Cardiac muscle cell (in vitro differentiated cells and primary cell): ENCODE measurements at places on chromosomes 11 and 22. TPM values are rescaled to one million over a fixed set of nuclear protein-coding genes. Genes with fewer than 3 reads are reported as not detected.
A peak's percentile ranks its signal among the peaks of the same experiment; 100 is the strongest.

The SCGB1C1 gene
- not detected in 2 replicates for total RNA-seq

The OSM gene
- not detected in 2 replicates for total RNA-seq

The TYR gene
- not detected in 2 replicates for total RNA-seq

The FREY1 gene
- total RNA-seq, result 2.1 and 2.7 TPM in 2 replicates

The TRIM6 gene
- total RNA-seq, result 5.5 and 11.4 TPM in 2 replicates

The CARNS1 gene
- 1.4 and 1.6 TPM in 2 replicates for total RNA-seq

The C11orf16 gene
- total RNA-seq, result not detected in 2 replicates

The RAC2 gene
- 1.8 and 2.0 TPM in 2 replicates for total RNA-seq

The UPK3A gene
- 0.21 TPM in 1 of 2 replicates, not detected in the other for total RNA-seq

The BRSK2 gene
- total RNA-seq, result 0.69 and 3.0 TPM in 2 replicates

The TRPC6 gene
- total RNA-seq, result 0.07 TPM in 1 of 2 replicates, not detected in the other

- H3K36me3 ChIP-seq, result no peaks in the 10 kb centered on the region
- no peak for DNase-seq
- no peak overlapping the region for H3K27ac ChIP-seq
Observed at GRCh38 chr11:44568331-44568657, 2.8 kb downstream of the CD82 start.

DNA sequence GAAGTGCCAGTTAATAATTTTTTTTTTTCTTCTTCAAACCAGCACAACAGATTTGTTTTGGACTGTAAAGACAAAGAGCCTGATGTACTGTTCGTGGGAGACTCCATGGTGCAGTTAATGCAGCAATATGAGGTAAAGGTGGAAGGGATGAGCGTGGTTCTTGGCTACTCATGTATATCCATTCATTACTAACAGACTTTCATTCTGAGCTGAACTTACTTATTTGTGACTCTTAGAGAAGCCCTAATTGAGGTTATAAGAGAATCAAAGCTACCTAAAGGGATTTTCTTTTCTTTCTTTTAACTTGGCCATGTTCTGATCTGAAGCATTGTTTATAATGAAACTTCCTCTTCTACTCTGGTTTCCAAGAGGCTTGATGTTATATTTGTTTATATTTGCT, 15.8 kb downstream of the PAFAH1B2 start:
- no peak overlapping the region for H3K4me3 ChIP-seq
- no peak for DNase-seq
- no peaks in the 10 kb centered on the region for H3K27me3 ChIP-seq
- no peak overlapping the region for H3K27ac ChIP-seq
- peaks cover 36% of the 10 kb centered on the region for H3K36me3 ChIP-seq

GRCh38 chr11:46914910-46915309, 3.4 kb downstream of the LRP4 start:
- H3K4me1 ChIP-seq, result peaks cover 47% of the 10 kb centered on the region
- no peak for DNase-seq
- H3K36me3 ChIP-seq, result no peaks in the 10 kb centered on the region
- peak overlapping the region; percentile 82 for H3K27ac ChIP-seq
- H3K27me3 ChIP-seq, result no peaks in the 10 kb centered on the region
- no peak overlapping the region for H3K4me3 ChIP-seq

- no peaks in the 10 kb centered on the region for H3K4me1 ChIP-seq
- H3K36me3 ChIP-seq, result no peaks in the 10 kb centered on the region
- H3K27ac ChIP-seq, result no peak overlapping the region
- no peak overlapping the region for H3K4me3 ChIP-seq
- no peak for DNase-seq
Observed at GRCh38 chr22:33771136-33771535, 149.1 kb downstream of the LARGE1 start.

- H3K36me3 ChIP-seq, result no peaks in the 10 kb centered on the region
- H3K27me3 ChIP-seq, result no peaks in the 10 kb centered on the region
- no peak overlapping the region for H3K27ac ChIP-seq
- H3K4me3 ChIP-seq, result no peak overlapping the region
- peak; percentile 71 for DNase-seq
Observed at GRCh38 chr11:75365711-75366181, 14.3 kb upstream of the ARRB1 start.

DNA sequence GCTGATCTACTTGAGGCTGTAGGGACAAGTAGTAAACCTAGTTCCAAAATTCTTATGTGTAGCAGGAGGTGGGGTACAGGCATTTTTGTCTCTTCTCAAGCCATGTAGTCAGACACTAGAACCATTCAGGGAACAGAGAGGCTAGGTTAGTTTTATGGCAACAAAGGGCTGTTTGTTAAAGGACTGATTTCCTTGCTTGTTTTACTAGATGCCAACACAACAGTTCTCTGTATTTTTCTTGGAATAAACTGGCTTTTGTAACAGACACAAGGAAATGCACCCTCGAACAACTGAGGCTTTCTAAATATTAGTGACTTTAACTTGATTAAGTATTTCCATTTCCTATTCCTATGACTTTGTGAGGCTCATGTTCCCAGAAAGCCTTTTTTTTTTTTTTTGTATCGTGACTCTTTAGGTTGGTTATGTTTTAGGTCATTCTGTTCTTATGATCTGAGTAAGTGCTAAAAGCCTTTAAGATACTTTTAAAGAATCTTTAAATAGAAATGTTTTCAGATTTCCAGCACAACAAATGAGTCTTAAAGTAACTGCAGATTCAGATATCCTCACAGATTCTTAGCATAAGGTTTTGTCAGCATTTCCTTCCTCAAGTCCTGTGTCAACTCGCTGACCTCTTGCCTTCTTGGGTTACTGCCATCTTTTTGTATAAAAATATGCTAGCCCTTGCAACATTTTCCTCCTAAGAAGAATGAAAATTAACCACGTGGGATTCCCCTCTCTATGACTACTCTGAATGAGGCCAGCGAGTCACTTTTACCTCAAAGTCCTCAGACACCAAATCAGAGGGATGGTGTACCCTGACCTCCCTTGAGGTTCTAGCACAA, 92.5 kb downstream of the CCDC83 start:
- no peak for DNase-seq
- H3K4me3 ChIP-seq, result no peak overlapping the region
- no peak overlapping the region for H3K27ac ChIP-seq
- no peaks in the 10 kb centered on the region for H3K36me3 ChIP-seq
- H3K4me1 ChIP-seq, result no peaks in the 10 kb centered on the region

DNA sequence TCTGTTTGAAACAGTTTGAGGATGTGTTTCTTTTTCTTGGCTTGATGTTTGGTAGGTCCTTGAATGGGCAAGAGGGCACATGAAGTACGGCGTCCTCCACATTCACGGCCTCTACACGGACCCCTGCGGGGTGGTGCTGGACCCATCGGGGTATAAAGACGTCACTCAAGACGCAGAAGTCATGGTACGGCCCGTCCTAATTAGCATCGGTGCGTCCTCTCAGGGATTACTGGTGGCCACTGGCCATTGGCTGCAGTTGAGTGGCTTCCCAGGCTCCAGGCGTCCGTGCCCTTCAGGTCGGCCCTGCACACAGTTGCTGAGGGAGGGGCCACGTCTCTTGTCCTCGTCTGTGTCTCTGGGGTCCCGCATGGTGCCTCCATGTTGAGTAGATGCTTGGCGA, 20.8 kb downstream of the FAM118A start:
- no peaks in the 10 kb centered on the region for H3K27me3 ChIP-seq
- no peak for DNase-seq
- no peak overlapping the region for H3K27ac ChIP-seq

DNA sequence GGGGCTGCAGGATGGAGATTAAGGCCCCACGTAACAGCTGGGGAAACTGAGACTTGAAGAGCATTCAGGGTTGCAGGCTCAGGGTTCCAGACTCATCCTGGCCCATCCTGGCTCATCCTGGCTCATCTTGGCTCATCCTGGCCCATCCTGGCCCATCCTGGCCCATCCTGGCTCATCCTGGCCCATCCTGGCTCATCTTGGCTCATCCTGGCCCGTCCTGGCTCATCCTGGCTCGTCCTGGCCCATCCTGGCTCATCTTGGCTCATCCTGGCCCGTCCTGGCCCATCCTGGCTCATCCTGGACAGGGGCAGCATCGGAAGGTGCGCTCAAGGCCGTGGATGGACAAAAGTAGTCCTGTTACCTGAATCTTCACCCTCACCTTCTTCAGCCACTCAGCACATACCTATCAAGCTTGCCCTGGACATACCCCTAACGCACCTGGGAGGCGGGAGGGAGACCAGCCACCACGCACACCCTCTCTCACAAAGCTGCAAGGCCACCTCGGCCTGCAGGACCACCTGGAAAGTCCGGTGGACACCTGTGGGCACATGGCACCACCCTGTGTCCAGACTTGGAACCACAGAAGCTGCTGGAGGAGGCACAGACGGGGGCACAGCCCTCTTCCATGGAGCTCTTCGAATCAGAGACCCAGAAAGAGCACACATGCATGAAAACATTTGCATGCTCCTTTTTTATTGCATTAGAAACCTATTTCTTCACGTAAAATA, 20.3 kb upstream of the NLRP6 start:
- peaks cover 5% of the 10 kb centered on the region for H3K4me1 ChIP-seq
- peaks cover 2% of the 10 kb centered on the region for H3K36me3 ChIP-seq
- no peak overlapping the region for H3K27ac ChIP-seq

GRCh38 chr22:32911503-32911902, 110.0 kb downstream of the TIMP3 start:
- no peak overlapping the region for H3K4me3 ChIP-seq
- H3K4me1 ChIP-seq, result no peaks in the 10 kb centered on the region
- DNase-seq, result peak; percentile 43
- no peaks in the 10 kb centered on the region for H3K27me3 ChIP-seq

- no peak overlapping the region for H3K4me3 ChIP-seq
- no peak for DNase-seq
- H3K36me3 ChIP-seq, result no peaks in the 10 kb centered on the region
- no peaks in the 10 kb centered on the region for H3K4me1 ChIP-seq
- H3K27ac ChIP-seq, result no peak overlapping the region
Observed at GRCh38 chr22:17229991-17230630, 10.9 kb upstream of the ADA2 start.

DNA sequence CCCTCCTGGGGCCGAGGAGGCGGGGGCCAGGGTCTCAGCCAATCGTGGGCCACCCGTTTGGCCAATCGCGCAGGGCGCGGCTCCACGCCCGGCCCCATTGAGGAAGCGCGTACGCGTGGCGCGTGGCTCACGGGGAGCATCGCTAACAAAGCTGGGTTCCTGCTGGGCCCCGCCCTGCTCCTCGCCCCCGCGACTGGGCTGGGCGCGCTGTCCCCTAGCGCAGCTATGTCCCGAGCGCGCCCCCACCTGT, 614 bp upstream of the ASCL2 start:
- peaks cover 96% of the 10 kb centered on the region for H3K27me3 ChIP-seq
- no peak overlapping the region for H3K4me3 ChIP-seq

DNA sequence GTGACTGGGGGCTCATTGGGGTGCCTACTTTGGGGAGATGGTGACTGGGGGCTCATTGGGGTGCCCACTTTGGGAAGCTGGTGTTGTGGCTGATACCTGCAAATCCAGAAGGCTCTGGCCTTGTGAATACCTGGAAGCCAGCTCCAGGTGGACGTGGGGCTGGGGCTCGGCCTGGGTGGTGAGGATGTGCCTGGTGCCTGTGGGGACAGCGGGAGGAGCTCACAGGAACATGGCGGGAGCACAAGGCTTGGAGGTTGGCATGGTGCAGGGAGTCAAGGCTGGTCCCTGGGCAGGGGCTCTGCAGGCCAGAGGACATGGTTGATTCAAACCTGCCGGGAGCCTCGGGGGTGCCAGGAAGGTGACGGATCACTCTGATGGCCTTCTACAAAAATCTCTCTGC, 1165.7 kb downstream of the BRD1 start:
- no peak overlapping the region for H3K4me3 ChIP-seq
- no peaks in the 10 kb centered on the region for H3K4me1 ChIP-seq
- no peak overlapping the region for H3K27ac ChIP-seq
- DNase-seq, result no peak
- no peaks in the 10 kb centered on the region for H3K27me3 ChIP-seq

DNA sequence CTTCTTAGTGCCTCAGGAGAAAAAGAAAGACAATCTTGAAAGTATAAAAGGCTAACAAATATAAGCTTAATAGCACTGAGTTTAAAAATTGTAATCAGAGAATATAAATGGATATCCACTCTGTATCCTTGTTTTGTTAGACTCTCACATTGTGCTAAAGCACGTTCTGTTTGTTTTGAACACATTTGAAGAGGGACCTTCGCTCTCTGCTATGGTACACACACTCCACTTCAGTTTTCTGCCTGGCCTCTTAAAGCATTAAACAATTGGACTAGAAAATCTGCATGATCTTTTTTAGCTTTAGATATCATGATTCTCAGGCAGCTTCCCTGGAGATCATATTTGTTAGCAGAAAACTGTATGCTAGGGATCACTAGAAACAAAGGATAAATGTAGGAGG, 40.3 kb upstream of the PGR start:
- H3K4me1 ChIP-seq, result no peaks in the 10 kb centered on the region
- H3K4me3 ChIP-seq, result no peak overlapping the region
- H3K27ac ChIP-seq, result no peak overlapping the region
- H3K36me3 ChIP-seq, result no peaks in the 10 kb centered on the region
- no peak for DNase-seq

GRCh38 chr11:24837112-24837511, 340.3 kb downstream of the LUZP2 start:
- no peak for DNase-seq
- H3K27me3 ChIP-seq, result no peaks in the 10 kb centered on the region
- H3K36me3 ChIP-seq, result no peaks in the 10 kb centered on the region

DNA sequence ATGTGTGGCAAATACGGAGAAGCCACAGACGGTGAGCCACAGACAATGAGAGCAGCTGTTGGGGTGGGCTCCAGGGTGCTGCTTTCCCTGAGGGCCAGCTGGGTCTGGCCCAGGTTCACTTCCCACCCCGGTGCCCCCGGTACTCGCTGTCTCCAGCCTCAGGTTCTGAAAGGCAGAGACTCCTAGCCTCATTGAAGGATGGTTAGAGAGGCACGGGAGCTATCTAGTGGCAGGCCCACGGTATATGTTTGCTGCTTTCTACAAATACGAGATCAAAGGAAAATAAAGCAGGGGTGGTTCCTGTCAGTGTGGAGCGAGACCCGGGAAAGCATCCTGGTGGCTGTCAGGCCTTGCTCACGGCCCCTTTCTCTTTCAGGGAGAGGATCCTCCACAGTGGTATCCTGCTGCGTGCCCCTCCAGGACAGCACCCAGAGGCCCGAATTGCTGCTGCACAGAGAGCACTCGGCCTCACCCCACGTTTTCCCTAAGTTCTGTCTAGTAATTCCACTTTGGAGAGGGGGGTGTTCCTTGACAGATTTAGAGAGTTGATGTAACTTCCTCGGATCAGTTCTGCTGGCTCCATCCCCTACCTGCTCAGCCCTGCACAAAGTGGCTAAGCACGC, 3.0 kb downstream of the TMEM80 start:
- H3K36me3 ChIP-seq, result no peaks in the 10 kb centered on the region
- DNase-seq, result no peak
- H3K4me1 ChIP-seq, result peaks cover 4% of the 10 kb centered on the region
- H3K27ac ChIP-seq, result no peak overlapping the region
- no peak overlapping the region for H3K4me3 ChIP-seq
- H3K27me3 ChIP-seq, result no peaks in the 10 kb centered on the region

- no peak overlapping the region for H3K4me3 ChIP-seq
- no peak overlapping the region for H3K27ac ChIP-seq
- peaks cover 5% of the 10 kb centered on the region for H3K4me1 ChIP-seq
- no peak for DNase-seq
Observed at GRCh38 chr22:37626144-37626543, 13.3 kb upstream of the SH3BP1 start.

- H3K4me3 ChIP-seq, result no peak overlapping the region
- no peak overlapping the region for H3K27ac ChIP-seq
- H3K27me3 ChIP-seq, result no peaks in the 10 kb centered on the region
Observed at GRCh38 chr11:68933605-68934320, 30.1 kb downstream of the IGHMBP2 start.
